ENCODE measurements at places on chromosomes 7 and 10.
A peak's percentile ranks its signal among the peaks of the same experiment; 100 is the strongest.

DNA sequence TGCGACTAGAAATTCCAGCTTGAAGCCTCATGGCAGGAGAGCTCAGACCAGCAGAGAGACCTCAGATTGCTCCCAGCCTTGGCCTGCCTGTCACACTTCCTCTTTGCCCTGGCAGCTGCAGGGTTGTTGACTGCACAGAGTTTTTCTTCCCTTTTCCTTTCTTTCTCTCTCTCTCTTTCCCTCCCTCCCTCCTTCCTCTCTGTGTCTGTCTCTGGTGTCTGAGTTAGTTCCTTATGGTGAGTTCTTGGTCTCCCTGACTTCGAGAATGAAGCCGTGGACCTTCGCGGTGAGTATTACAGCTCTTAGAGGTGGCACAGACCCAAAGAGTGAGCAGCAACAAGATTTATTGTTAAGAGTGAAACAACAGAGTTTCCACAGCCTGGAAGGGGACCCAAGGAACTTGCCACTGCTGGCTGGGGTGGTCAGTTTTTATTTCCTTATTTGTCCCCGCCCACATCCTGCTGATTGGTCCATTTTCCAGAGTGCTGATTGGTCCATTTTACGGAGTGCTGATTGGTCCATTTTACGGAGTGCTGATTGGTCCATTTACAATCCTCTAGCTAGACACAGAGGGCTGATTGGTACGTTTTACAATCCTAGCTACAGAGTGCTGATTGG is 266.3 kb downstream of the RPS24 start:
- DNase-seq: no peak

DNA sequence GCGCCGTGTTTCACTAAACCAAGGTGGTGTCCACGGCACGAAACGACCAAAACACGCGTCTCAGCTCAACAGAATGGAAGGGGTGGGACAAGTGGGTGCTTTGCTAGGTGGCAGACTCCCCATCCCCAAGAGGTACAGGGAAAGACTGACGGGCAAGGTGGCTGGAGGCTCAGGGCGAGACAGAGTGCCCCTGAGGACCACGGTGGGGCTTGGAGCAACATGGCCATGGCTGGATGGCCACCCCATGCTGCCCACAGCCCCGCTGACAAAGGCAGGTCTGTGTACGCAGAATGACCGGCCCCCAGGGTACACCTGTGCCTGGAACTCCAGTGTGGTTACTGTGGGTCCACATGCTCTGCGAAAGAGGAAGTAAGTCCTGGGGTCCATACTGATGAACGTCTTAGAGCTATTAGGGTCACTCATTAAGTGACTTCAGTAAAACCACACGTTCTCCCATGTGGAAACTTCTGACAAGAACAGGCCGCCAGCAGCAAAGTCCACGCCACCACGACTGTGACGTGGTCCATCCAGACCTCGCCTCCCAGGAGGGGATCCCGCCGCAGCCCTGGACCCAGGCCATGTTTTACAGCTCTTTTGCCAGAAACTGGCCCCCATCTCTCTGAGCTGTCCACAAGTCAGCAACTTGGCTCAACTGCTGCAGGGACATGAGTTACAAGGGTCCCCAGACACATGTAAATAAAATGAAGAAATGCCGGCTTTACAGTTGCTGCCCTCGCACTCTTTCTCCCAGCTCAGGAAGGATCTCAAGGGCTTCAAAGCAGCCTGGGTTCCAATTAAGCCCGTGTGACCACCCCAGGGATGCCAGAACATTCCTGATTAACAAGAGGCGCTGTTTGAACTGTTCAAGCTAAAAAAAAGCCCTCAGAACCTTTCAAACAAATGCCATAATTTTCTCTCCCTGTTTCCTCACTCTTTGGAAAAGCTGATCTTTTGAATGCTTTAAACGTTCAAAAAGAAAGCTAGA is 66.8 kb downstream of the MAD1L1 start:
- no peak for DNase-seq

DNA sequence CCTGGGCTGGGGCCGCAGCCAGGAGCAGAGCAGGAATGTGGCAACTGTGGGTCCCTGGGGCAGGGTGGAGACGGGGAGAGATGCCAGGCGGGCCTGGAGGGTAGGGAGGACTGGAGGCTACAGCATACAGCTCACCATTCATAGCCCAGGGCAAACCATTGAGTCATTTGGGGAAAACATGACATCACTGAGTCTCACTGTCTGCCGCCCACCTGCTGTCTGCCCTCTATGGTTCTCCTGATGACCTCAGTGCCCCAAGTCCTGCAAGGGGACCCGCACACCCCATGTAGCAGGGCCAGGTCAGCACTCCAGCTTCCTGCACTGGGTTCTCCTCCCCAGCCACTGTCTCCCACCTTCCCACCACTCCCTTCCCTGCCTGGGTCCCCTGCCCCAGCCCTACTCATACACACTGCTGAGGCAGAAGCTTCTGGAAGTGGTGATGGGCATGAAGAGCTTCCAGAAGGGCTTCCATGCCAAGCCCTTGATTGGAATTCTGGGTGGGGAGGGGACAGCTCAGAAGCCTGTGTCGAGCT is 10.4 kb downstream of the CHST3 start:
- no peak for DNase-seq

GRCh38 chr7:137820677-137821420 is 25.9 kb downstream of the DGKI start:
- DNase-seq: peak; percentile 36

- no peak for DNase-seq
Measured at GRCh38 chr10:6618340-6618739, 38.3 kb upstream of the PRKCQ start.

GRCh38 chr10:72308320-72308987 is 34.7 kb downstream of the DDIT4 start:
- no peak for DNase-seq

DNA sequence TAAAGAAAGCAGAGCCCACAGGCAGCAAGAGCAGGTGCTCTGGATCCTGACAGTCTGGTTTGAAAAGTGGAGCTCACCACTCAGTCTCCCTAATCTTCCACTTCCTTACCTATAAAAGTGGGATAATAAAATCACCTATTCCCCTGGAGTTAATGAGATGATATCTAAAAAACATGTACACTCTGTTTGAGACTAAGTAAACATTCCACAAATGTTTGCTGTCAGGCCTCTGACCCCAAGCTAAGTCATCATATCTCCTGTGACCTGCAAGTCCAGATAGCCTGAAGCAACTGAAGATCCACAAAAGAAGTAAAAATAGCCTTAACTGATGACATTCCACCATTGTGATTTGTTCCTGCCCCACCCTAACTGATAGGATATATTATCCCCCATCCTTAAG is 1324.5 kb downstream of the XPNPEP1 start:
- DNase-seq: no peak

- no peak for DNase-seq
Measured at GRCh38 chr7:37675749-37676148, 7.8 kb upstream of the GPR141 start.

DNA sequence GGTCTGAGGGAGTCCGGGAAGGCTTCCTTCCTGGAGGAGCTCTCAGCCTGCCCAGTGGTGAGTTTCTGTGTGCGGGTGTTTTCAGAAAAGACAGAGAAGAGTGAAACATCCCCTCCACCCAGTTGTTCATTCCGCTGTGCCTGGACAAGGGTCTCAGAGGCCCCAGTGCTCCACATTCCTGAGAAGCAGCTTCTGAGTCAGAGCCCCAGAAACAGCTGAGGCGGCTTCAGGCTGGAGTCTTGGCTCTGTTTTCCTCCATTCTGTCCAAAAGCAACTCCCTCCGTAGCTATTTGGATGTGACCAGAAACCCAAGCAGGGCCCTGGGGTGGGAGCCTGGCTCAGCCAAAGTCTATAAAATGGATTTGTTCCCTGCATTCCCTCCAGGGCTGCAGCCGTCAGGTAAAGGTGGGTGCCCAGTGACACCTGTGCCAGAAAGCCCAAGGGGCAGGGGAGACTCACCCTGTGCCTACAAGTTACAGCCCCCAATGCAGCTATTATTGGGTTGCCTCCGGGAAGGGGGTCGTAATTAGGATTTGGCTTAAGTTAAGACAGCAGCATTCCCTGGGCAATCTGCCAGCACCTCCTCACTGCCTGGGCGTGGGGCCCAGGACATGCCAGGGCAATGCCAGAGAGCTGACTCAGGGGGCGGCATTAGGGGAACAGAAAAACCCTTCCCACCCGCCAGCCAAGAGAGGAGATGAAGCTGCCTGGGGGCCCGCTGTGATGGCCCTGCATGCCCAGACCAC is 13.1 kb upstream of the CAMK2G start:
- DNase-seq: peak; percentile 86
